ENCODE measurements at places on chromosomes 6 and 20. TPM values are rescaled to one million over a fixed set of nuclear protein-coding genes. Genes with fewer than 3 reads are reported as not detected.

DNA sequence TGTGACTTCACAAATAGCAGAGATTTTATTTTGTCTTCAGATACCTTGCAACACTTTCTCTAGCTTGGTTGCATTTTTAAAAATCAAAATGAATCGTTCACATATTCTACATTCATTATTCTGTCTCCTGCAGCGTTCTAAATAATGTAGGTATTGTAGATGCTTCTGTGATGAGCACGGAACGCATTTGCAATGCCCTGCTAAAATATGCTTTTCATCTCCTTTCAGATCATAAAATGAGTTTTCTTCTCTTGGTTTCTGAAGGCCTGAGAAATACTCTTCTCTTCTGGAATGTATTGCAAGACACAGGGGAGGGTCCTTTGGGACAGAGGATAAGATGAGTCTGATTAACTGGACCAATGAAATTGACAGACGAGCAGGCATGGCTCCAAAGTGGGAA, 390.7 kb downstream of the PREX1 start:
- no peak for DNase-seq

- DNase-seq, result no peak
Measured at GRCh38 chr20:31896049-31896448, 25.6 kb downstream of the TTLL9 start.

- no peak for DNase-seq
Measured at GRCh38 chr20:63742381-63743024, 2.9 kb downstream of the SLC2A4RG start.

Gene STX11
- 11.1 TPM for total RNA-seq

GRCh38 chr6:153511896-153512496, 380.9 kb upstream of the RGS17 start:
- no peak for DNase-seq

Gene MGME1
- total RNA-seq, result 37.5 TPM

- no peak for DNase-seq
Measured at GRCh38 chr6:114064862-114065261, 93.9 kb upstream of the HDAC2 start.

Gene CBFA2T2
- 27.7 TPM for total RNA-seq

DNA sequence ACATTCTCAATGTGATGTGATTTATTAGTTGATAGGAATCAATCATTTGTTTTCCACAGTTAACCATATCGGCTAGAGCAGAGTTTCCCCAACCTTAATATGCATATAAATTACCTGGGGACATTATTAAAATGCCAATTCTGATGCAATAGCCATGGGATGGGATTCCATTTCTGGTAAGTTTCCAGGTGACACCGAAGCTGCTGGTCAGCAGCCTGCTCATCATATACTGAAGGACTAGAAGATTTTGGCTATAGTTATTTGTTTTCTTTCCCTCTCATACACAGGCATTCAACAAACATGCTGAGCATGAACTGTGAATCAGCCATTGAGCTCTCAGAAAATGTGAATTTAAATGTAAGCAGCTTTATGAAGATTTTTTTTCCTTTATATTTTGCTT, 35.8 kb downstream of the FBXO5 start:
- no peak for DNase-seq

DNA sequence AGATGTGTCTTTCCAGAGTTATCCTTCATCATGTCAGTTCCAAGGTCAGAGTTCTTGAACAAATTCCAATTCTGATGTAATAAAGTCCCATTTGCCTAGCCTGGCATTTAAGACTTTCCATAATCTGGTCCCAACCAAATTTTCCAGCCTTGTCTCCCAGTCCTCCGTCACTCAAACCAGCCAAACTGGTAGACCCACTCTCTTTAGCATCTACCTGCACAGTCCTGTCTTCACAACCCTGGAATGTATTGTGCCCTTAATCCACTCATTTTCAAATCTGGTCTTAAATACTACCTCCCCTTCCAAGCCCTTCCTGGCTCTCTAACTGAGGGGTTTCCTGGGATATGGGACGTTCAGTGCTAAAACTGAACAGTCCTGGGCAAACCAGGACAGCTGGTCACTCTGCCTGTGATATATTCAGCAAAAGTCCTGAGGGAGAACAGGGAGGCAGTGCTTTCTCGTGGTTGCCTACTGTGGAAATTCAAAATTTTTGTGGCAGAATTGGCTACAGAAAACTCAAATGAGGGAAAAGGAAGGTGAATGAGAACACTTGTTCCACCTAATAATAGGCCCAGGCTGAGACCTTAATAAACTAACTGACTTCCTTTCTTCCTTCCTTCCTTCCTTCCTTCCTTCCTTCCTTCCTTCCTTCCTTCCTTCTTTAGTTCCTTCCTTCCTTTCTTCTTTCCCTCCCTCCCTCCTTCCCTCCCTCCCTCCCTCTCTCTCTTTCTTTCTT, 10.8 kb upstream of the AKAP7 start:
- no peak for DNase-seq

GRCh38 chr6:38179300-38179699, 359.8 kb downstream of the ZFAND3 start:
- no peak for DNase-seq

Gene CCDC170
- total RNA-seq, result not detected

DNA sequence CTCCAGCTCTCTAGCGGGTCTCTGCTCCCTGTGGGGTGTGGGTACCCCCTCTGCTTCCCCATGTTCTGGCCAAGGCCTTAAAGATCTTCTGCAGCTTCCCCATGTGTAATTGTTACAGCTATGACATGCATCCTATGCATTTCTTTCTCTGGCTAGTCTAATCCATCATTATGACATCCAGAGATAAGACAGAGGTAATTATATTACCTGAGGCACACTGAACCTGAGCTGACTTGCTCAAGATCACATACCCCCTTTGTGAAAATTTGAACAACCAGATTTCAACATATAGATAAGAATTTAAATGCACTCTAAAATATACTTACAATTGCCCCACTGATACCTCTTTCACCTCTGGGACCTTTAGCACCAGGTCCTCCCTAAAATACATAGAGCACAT, 102.4 kb downstream of the COL12A1 start:
- no peak for DNase-seq

GRCh38 chr6:723540-723939, 30.6 kb upstream of the EXOC2 start:
- DNase-seq, result no peak

Gene LCA5
- total RNA-seq, result 0.26 TPM

GRCh38 chr6:99219788-99220187, 129.7 kb downstream of the FAXC start:
- DNase-seq, result no peak

GRCh38 chr20:46708172-46708860, 1.1 kb upstream of the SLC2A10 start:
- no peak for DNase-seq

- DNase-seq, result no peak
Measured at GRCh38 chr6:11242711-11243110, 10.2 kb upstream of the NEDD9 start.

Gene DPPA5
- not detected for total RNA-seq

GRCh38 chr6:52454556-52454955, 34.4 kb downstream of the EFHC1 start:
- DNase-seq, result no peak

GRCh38 chr20:6515261-6515660, 252.2 kb upstream of the BMP2 start:
- no peak for DNase-seq

Gene GSTA2
- total RNA-seq, result not detected

DNA sequence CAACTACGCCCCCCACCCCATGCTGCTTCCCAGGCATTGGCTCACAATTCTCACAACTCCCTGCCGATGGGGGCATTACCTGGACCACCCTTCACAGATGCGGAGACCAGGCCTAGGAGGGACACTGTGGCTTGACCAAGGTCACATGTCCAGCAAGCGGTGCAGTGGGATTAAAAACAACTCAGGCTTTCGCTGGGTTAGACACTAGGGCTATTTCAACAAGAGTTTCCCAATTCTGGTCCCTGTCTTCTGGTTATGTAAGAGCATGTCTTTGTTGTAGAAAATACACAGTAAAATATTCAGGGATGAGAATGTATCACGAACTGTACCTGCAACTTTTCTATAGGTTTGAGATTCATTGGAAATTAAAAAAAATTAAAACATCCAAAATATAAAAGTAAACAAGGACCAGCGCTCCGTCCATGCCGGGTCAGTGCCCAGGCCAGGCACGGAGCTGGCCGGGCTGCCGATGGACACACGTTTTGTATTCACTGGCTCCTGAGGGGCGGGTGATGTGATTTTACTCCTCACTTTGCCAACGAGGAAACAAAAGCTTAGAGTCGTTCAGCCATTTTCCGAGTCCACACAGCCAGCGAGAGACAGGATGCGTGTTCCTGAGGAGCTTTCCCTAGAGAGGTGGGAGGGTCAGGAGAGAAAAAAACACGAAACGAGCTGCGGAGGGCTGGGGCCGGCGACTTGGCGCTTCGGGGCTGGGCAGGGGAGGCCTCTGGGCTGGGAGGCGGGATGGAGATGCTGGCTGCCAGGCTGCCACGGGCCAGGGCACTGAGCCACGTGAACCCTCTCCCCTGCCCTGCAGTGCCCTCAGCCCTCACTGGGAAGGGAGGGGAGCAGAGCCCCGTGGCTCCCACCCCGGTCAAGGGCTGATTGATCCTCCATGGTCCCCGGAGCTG, 17.1 kb upstream of the VSTM2L start:
- no peak for DNase-seq

Gene ZNF451
- total RNA-seq, result 68.2 TPM

GRCh38 chr6:25560865-25561264, 91.2 kb upstream of the SCGN start:
- DNase-seq, result no peak

Gene COL11A2
- total RNA-seq, result 1.00 TPM

- DNase-seq, result no peak
Measured at GRCh38 chr20:36144336-36144735, 10.2 kb upstream of the EPB41L1 start.

DNA sequence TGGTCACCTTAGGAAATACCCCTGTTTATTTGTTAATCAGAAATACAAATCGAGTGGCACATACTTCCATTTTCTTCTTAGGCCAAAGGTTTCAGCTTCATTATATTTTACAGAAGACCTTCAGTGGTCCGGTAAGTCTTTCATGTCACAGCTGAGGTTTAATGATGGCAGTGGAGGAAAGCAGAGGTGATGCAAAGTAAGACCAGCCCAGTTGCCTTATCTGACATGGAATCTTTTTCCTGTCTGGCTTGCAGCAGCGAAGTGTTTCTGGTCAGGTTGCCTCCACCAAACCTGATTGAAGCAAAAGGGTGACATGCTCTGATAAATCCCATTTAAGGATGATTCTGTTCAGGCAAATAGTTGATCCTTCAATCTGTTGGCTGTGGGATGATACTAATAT, 100.0 kb downstream of the PRDM1 start:
- DNase-seq, result no peak

GRCh38 chr20:53981130-53981529, 89.3 kb downstream of the BCAS1 start:
- no peak for DNase-seq

GRCh38 chr6:68876792-68877493, 241.9 kb downstream of the ADGRB3 start:
- no peak for DNase-seq

GRCh38 chr6:143555582-143555981, 44.1 kb upstream of the FUCA2 start:
- DNase-seq, result no peak

GRCh38 chr6:1770435-1770843, 160.7 kb downstream of the FOXC1 start:
- peak; percentile 66 for DNase-seq

DNA sequence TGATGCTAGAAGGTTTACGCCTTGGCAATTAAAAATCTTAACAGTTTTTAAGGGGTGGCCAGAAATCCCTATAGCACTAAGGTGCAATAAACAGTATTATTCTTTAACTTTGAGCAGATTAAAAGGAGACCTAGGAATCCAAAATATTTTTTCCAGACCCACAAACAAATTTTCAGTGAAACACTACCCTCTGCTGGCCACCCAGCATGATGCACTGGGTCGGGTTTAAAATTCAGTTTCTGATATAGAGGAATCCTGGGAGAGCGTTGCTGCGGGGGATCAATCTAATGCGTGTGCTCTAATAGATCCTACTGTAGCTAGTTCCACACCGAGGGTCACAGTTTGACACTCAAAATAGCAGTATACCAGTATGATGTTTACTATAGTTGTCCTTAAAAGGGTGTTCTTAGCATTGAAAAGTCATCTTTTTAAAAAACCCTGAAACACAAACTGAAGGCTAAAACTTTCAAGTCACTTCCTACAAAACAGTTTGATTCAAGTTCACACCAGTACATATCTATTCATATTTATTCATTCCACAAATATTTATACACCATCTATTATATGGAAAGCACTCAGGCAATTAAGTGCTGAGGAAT, 10.2 kb downstream of the UBE3D start:
- DNase-seq, result no peak

Gene OR12D3
- not detected for total RNA-seq

DNA sequence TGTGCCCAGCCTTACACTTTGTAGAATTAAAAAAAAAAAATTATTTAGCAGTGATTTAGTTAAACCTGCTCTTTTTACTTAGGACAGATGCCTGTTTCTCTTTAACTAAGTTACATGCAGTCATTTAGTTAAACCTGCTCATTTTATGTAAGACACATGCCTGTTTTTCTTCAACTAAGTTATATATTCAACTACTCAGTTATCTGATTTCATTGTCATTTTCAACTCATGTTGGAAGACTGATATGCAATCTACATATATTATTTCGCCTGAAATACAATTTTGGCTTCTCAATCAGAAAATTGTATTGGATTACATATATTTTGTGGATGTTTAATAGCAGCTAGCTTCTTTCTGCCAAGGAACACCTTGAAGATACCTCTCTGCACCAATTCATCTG, 171.1 kb downstream of the COL19A1 start:
- DNase-seq, result no peak

DNA sequence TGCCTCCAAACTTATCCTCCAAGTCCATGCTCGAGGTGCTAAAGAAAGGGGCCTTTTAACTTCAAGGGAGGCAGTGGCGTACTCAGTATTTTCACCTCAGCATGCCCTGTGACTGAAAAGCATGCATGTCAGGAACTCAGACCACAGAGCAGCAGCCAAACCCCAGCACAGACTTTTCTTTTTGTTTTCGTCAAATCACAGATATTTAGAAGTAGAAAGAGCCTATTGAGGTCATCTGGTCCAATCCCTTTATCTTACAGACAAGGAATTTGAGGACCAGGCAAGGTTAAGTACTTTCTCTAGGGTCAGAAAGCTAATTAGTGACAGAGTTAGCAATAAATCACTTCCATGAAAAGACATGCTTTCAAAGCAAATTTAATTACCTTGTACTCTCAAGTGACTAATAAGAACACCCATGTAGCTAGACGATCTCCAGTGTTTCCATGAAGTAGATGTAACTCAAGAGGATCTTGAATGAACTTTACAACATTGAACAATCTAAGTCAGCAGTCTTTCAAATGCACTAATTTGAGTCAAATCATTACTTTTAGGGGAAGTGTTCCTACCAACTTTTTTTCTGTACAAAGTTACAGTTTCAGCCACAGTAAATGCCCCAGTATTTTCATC, 35.9 kb downstream of the MOXD1 start:
- DNase-seq, result no peak
